ENCODE measurements at places on chromosomes 12 and 14.

DNA sequence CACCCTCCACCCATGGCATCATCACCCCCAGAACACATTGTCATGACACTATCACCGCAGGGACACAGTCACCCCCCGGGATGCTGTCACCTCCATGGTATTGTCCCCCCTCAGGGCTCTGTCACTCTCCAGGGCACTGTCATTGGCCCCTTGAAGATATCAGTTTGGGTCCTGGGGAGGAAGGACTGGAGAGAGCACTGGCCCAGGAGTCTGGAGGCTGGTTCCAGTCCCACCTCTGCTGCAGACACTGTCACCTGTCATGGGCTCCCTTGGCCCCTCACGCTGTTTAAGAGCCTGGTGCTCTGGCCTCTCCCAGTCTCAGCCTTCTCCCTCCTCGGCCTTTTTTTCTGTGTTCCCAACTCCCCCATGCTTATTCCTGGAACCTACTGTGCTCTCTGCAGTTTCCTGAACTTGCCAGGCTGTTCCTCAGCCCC, 31.9 kb downstream of the SERPINA3 start:
- no peak for DNase-seq

DNA sequence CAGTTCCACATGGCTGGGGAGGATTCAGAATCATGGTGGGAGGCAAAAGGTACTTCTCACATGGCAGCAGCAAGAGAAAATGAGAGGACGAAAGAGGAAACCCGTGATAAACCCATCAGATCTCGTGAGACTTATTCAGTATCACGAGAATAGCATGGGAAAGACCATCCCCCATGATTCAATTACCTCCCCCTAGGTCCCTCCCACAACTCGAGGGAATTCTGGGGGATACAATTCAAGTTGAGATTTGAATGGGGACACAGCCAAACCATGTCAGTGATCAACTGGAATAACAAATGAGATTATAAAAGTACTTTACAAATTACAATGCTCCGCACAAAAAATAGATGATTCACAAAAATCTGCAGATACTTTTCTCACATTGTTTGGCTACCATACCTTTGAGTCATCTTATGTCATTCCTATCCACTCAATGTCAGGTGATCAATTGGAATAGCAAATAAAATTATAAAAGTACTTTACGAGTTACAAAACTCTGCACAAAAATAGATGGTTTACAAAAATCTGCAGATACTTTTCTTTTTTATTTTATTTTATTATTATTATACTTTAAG, 338.9 kb downstream of the C12orf50 start:
- no peak for DNase-seq

DNA sequence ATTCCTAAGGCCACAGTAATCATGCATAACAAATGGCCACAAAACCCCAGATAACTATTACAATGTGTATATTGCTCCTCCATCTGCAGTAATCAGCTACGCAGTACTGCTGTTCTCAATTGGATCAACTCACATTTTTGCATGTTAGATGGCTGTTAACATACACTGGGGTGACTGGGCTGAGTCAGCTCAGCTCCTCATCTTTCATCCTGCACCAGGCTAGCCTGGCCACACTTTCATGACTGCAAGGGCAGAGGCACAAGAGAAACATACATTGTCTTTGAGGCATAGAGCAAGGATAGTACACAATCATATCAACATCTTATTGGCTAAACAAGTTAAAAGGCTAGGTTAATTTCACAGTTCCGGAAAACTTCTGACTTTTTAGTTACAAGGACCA, 306.6 kb downstream of the SLC6A15 start:
- no peak for DNase-seq

DNA sequence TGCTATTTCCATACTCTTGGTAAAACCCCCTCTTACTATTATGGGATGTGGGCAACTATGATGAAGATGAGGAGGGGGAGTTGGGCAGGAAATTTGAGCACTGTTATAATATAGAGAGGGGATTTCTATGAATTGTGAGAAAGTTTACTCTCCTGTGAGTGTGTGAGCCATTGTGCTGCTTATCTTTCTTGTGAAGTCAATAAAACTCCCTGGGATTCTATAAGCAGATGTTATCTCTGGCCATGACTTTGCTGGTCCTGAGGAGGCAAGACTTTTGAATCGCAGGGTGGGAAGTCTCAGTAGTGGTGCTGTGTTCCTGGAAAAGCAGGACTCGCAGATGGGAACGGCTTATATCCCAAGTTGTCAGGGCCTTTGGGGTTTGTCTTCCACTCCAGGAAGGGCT, 62.2 kb downstream of the EMP1 start:
- DNase-seq, result no peak

- no peak for DNase-seq
These were observed 57.9 kb upstream of the FICD start for GRCh38 chr12:108457006-108457733.

DNA sequence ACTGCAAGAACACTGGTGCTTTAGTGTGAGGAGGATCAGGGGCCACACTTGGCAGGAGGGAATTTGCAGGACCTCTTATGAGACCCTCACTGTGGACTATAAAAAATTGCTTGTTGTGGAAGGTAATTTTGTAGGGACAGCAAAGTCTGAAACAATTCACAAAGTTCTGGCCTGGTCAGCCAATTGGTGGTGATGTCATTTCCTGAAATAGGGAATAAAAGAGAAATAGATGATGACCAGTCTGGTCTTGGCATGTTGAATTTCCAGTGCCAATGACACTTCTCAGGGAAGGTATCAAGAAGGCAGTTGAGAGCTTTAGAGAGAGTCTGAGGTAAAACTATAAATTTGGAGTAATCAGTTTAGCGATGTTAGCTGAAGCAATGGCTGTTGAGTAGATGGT, 129.3 kb upstream of the LMNTD1 start:
- no peak for DNase-seq

GRCh38 chr12:5264006-5264405, 167.9 kb upstream of the NTF3 start:
- DNase-seq, result no peak

DNA sequence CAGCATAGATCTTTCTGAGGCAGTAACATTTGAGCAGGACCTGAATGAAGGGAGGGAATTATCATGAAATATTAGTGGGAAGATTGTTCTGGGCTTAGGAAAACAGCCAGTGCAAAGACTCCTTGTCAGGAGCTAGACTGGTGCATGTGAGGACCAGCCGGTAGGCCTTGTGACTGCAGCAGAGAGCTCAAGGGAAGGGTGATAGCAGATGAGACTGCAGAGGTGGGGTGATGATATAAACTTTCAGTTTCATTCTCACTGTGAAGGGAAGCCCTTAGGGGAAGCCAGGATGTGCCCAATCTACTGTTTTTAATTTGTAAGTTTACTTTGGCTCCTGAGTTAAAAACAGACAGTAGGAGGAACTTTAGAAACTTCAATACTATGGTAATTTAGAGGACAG, 12.4 kb downstream of the IL22 start:
- peak; percentile 15 for DNase-seq

GRCh38 chr12:93494096-93494495, 26.8 kb downstream of the MRPL42 start:
- DNase-seq, result no peak

GRCh38 chr12:39173726-39174125, 268.3 kb upstream of the CPNE8 start:
- DNase-seq, result no peak

GRCh38 chr12:100682178-100682577, 108.7 kb downstream of the GAS2L3 start:
- DNase-seq, result no peak

DNA sequence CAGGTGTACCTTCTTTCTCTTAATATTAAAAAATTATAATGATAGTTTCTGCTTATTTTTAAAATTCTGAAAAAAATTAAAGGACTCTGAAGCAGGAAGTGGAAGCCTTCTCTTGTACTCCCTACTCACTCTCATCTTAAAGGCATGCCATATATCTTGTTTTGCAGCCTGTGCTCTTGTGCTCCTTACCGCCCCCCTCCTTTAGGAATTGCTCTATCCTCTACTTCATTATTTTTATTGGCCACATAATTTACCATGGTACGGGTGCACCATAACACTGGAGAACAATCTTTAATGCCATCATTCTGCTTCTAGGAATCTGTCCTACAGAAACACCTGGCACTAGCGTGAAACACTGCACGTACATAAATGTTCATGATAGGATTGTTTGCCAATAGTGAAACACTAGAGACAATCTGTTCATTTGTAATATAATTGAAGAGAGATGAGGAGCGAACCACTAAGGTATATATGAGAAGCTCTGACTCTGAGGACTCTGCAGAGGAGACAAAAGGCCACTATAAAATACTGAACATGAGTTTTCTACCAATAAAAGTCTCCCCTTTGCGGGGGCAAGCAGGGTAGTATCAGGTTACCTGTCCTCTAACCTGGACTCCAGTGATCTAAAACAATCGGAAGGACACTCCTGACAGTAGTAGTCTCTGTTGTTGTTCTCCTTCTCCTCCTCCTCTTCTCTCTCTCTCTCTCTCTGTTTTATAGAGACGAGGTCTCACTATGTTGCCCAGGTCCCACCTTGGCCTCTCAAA, 6.3 kb upstream of the NYNRIN start:
- DNase-seq, result no peak

- no peak for DNase-seq
These were observed 5.9 kb downstream of the ITGB7 start for GRCh38 chr12:53201177-53201541.

Data from activated CD8-positive, alpha-beta memory T cell treated with anti-CD3 and anti-CD28 coated beads for 4 hours (primary cell).